ENCODE measurements at places on chromosomes 16 and 17.

DNA sequence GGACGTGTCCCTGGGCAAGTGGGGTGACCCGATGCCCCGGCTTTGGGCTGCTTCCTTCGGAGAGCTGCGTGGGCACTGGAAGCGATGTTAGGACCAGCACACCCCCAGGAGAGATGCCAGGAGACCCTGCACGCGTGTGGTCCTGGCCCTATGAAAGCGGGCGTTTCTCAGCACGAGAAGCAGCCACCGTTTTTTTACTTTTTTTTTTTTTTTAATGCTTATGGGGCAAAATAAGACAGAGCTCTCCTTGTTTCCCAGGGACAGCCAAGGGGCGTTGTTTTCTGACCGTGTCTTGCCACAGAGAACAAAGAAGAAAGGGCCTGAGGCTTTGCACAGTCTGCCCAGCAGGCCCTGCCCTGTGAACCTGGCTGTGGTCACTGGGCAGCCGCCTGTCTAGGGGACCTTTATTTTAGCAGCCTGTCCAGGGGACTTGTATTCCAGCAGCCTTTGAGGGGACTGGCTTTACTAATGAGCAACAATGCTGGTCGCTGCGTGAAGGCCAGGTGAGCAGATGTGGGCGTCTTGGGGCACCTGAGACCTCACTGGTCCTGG, 996 bp downstream of the SLC25A10 start:
- DNase-seq: no peak

DNA sequence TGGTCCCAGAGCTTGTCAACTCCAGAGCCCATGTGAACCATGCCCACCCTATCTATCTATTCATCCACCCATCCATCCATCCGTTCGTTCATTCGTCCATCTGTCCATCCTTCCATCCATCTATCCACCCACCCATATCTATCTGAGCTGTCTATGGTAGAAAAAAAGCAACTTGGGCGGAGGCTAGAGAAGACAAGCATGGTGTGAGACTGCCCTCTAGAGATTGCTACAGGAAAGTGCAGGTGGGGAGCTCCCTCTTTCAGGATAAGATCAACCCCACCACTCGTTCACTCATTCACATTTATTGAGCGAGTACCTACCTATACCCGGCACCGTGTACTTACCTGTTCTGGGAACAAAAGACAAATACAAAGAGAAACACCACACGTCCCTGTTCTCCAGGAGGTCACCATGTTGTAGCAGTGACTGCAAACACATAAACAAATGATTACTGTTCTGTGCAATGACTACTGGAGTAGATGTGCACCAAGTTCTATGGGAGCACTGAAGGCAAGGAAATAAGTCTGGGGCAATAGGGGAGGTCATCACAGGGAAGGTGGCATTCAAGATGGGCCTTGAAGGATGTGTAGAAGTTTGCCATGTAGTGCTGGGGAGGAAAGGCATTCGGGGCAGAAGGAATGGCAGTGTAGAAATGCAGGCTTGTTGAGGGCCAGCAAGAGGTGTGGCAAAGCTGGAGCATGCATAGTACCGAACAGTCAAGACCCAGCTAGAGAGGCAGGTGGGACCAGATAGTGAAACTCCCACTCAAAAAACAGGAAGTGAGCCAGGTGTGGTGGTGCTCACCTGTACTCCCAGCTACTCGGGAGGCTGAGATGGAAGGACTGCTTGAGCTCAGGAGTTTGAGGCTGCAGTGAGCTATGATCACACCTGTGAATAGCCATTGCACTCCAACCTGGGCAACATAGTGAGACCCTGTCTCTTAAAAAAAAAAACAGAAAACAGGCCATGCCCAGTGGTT, 13.4 kb upstream of the ATP5MC1 start:
- peak; percentile 46 for DNase-seq

- DNase-seq: no peak
Observed at GRCh38 chr17:3900646-3901045, 7.8 kb upstream of the CAMKK1 start.

GRCh38 chr17:33689725-33690124, 396.6 kb upstream of the ASIC2 start:
- no peak for DNase-seq

GRCh38 chr16:82456683-82457082, 170.1 kb upstream of the CDH13 start:
- DNase-seq: peak; percentile 38

DNA sequence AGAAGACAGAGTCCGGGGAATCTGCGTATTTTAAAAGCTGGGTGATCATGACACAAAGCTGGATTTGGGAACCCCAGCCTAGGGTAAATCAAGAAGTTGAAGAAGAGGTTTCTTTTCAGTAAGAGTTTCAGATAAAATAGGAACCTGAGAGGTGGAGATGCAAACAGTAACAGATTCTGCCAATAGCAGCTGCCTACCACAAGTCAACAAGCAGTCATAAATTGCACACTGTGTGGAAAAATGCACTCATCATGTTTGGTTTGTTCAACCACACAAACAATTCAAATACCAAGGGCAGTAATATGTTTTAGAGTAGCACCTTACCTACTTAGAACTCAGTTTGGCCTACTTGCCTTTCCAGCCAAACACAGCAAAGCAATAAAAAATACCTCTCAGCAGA, 14.0 kb downstream of the MYO1D start:
- no peak for DNase-seq

DNA sequence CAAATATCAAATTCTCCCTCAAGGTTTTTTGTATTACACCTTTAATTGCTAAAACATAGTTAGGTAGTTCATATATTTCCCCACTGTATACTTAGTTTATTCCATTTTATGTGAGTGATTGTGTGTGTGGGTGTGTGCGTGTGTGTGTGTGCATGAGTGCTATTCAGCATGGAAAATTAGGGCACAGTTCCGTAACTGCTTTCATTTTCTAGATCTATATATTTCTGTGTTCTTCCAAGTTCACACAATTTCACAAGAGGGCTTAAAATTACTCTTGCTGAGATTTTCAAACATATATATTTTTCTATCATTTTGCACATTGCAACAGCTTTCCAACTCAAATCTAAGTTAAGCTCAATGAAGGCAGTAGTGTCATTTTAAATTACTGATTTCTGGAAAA, 782.9 kb upstream of the SOX9 start:
- DNase-seq: no peak

GRCh38 chr17:31074772-31075555, 19.8 kb upstream of the NF1 start:
- DNase-seq: no peak

DNA sequence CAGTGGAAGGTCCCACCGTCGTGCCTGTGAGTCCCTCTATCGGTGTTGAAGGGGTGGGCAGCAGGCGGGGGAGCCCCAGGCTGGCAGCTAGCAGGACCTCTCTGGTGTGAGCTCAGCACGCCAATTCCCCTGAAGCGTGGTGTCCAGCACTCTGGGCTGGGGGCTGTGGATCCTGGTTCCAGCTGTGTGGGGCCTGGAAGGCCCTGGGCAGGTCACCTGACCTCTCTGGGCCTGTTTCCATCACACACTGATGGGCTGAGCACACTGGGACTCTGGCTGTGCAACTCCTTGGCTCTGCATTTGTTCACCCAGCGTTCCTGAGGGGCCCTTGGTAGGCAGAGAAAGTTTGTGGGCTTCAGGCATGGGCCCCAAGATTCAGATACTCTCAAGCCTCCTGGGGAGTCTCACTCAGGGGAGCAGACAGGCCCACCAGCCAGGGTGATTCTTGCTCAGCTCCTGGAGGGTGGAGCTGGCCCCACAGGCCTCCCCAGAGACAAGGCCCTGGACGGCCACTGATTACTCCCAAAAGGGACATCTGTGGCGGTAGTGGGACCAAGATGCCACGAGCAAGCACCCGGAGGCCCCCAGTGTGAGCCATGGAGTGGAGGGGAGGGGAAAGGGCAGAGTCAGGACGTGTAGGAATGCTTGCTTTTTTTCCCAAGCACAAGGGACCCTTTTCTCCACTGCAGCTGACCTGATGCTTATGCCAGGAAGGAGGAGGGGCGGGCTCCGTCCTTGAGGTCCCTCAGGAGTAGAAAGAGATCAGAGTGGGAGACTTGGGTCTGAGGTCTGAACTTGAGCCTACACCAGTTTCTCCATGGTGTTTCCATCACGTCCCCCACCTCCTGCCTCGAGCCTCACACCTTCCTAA, 8.5 kb downstream of the SCGB1C2 start:
- no peak for DNase-seq

Data from hindlimb muscle (tissue), 1 donor.